Right kidney (tissue), 9 donors: ENCODE measurements at places on chromosomes 11 and 22.

DNA sequence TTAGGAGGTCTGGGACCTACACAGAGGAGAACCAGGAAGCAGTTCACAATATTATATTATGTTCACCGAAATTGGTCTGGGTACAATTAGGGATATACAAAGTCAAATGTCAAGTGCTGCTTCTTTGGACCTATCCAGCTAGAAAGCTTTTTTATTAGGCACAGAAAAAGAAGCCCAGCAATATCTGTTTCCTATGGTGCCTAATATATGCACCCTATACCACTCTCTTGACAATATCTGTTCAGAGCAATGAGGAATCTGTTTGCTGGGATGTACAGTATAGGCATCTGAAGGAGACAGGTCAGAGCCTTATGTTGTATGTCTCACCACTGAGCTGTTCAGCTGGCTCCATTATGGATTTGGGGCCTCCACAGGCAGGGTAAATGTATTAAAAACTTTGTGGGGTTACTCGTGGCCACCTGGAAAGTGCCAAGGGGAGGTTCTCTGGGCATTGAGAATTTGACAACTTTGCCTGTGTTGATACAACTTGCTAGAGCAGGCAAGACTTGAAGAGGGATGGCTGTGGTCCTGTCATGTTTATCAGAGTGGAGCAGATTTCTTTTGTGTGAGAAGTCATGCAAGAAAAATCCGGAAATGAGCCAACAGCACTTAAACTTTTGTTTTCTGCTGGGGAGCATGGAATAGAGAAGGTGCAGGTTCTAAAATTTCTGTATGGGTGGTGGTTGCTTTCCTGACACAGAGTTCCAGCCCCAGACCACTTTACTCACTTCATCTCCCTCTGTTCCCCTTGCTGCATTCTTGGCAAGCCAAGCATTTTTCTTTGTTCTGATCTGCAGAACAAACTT is 10.1 kb downstream of the STIM1 start:
- DNase-seq = no peak

DNA sequence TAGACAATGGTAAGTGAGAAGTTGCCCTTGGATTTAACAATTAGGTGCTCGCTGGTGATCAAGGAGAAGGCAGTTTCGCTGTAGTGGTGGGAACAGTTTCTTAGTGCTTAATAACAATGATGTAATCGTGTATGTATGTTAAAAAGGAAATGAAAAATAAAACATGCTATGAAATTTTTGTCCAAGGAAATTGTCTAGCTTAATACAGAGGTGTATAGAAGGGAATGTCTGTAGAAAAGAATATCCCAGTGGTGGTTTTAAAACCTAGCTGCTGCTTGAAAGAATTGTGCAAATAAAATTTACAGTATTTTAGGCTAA is 53.1 kb downstream of the SWAP70 start:
- no peak for DNase-seq

DNA sequence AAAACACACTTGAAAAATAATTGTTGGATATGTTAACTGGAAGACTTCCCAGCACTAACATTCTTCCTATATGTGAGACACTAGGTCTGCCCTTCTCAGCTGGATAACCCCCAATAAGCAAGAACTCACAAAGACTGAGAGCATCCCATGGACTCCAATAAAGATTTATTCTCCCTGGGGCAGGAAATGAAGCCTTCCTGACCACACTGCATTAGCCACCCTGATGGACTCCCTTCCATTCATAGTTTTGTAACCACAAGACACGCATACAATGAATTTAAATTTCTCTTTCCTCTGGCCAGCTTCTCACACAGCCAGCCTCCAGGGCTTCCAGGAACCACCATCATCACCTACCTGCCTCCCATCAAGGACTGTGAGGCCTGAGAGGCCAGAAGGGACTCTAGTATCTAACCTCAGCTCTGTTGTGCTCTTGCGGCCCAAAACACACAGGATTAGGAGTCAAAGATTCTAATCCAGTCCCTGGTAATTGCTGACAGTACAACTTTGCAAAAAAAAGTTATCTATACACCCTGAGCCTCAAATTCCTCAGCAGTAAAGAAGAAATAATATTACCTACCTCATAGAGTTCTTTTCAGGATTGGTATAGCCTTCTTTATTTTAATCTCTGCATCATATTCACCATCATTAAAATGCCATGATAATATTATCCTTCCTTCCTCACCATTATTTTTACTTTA is 45.6 kb upstream of the GDPD4 start:
- no peak for DNase-seq

DNA sequence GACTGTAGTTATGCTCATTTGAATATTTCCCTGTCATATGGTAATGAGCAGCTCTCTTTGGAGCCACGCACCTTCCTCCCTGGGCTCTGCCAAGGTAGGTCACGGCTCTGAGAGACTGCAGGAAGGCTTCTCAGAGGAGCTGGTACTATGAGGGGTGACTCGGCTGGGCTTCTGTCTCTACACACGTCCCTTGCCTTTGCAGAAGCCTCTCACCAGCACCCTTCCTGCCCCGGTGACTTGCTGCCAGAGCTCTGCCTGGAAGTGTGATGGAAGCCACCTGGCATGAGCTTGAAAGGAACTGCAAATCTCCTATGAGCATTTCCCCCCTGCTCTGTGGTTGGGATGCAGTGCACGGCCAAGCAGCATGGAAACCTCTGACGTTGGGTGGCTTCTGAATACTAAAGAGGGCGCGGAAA is 74.2 kb downstream of the KIRREL3 start:
- peak; percentile 21 for DNase-seq

GRCh38 chr11:1744137-1744886 is 6.1 kb downstream of the IFITM10 start:
- no peak for DNase-seq

DNA sequence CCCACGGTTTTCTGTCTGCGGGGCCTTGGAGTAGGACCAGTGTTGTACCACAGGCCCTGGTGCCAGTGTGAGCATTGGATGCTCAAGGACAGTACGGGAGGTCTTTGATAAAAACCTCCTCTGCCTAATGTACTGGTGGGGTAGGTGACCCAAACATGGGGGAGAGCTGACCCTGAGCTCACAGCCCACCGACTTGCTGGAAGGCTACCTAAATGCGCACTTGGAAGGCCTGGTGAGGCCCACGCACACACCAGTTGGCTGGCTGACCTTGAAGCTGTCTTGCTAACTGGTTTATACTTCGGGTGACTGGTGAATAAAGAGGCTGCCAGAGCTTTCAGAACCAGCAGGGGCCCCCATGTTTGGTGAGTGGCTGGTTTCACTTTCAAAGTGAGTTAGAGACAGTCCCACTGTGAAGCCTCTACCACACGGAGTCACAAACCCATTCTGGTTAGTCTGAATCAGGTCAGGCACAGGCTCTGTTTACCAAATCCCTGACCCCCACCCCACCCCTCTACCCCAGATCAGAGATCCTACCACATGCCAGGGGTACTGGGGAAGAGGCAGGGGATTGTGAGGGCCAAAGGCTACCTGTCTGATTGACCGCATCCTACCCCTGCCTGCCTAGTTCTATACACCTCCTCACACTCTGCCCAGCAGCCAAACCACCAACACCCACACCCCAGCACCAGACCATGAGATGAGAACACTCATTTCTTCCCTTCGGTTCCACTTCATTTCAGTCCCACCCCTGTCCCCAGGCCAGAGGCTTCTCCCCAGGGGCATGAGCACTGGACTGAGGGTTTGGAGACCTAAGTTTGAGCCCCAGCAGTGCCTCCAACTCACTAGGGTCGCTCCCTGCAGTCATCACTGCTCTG is 12.7 kb upstream of the IL2RB start:
- no peak for DNase-seq

- no peak for DNase-seq
Measured at GRCh38 chr11:74412733-74413359, 14.6 kb upstream of the PGM2L1 start.
